Activated T-helper 1 cell treated with anti-CD3 and anti-CD28 coated beads, Interleukin-2, amount 50 U/mL, for 16 hours (primary cell): ENCODE measurements at places on chromosomes 1 and 21.

DNA sequence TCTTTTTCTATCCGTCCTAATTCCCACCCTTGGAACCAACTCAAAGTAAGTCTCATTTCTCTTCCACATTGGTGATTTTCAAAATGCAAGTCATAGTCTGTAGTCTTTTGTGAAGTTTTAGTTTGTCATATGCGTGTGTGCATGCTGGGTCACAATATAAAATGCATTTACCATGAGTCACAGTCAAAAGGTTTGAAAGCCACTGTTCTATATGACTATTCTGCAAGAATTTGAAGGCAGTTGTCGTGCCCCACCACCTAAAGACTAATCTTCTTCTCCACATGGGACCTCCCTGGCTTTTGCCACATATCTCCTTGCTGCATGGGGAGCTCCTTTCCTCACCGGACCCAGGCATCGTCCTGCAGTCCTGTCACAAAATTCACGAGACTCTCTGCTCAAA lies 1.6 kb downstream of the STPG1 start:
- no peak for DNase-seq

GRCh38 chr1:228845101-228845500 lies 109.8 kb downstream of the RHOU start:
- DNase-seq = no peak

GRCh38 chr1:29157269-29157601 lies 24.5 kb downstream of the SRSF4 start:
- DNase-seq = no peak

DNA sequence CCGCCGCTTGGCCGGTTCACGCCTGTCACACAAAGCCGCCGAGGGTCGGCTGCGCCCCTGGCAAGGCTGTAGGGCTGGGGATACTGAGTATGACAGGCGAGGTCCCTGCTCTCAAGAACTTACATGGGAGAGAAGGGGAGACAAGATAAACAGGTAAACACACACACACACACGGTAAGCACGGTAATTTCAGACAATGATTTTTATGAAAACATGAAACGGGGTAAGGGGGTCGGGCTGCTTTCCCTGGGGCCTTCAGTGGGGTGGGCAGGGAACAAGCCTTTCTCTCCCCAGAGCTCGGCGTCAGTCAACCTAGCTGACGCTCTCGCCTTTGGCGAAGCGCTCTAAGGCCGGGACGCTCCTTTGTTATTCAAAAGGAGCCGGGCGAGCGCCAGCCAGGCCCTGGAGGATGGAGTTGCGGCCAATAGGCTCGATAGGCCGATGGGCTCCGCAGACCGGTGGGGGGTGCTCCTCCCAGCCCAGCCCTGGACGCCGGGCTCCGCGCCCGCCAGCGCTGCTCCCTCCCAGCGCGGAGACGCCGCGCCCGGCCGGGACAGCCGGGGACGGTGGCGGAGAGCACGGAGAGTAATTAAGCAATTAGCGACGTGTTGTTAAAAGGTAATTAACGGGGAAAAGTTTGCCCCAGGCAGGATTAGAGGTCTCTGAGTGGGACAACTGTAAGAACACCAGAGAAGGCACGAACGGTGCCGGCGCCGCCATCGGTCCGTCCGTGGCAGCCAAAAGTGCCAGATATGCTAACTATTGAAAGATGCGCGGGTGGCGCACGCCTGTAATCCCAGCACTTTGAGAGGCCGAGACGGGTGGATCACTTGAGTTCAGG lies 950 bp upstream of the INKA2 start:
- DNase-seq = no peak
